NCI-H510A treated with DMSO at 0.1 percent for 48 hours (cell line): ENCODE measurements at places on chromosomes 7 and 10.

- DNase-seq, result no peak
These were observed 49.9 kb downstream of the COA1 start for GRCh38 chr7:43679210-43680068.

DNA sequence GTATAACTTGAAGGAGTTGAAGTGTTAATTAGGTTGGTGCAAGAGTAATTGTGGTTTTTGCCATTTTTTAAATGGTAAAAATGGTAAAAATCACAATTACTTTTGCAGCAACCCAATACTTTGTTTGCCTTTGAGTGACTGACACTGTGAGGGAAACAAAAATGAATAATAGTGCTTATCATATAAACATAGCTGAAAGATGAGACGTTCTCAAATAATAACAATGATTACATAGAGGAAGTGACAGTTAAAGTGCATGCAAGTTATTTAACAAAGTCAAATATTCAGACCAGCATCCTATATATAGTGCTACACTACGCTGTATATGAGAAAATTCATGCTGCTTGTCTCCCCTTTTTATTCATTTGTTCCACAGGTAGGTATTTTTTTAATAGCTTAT lies 4.7 kb upstream of the HBP1 start:
- no peak for DNase-seq

- no peak for DNase-seq
These were observed 3.4 kb upstream of the ITGB1 start for GRCh38 chr10:32961343-32961894.

DNA sequence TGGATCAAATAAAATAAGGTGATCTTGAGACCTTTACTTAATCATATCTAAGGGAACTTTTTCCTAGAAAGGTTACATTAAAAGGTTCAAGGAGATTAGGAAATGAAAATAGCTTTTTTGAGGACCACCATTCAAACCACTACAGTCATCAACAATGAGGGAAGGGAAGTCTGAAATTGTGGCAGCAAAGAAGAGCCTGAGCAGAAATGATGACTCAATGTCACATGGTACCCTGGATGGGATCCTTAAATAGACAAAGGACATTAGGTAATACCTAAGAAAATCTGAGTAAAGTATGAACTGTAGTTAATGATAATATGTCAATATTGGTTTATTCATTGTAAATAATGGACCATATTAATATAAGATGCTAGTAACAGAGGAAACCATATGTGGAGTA lies 236.0 kb downstream of the SEMA3D start:
- no peak for DNase-seq

DNA sequence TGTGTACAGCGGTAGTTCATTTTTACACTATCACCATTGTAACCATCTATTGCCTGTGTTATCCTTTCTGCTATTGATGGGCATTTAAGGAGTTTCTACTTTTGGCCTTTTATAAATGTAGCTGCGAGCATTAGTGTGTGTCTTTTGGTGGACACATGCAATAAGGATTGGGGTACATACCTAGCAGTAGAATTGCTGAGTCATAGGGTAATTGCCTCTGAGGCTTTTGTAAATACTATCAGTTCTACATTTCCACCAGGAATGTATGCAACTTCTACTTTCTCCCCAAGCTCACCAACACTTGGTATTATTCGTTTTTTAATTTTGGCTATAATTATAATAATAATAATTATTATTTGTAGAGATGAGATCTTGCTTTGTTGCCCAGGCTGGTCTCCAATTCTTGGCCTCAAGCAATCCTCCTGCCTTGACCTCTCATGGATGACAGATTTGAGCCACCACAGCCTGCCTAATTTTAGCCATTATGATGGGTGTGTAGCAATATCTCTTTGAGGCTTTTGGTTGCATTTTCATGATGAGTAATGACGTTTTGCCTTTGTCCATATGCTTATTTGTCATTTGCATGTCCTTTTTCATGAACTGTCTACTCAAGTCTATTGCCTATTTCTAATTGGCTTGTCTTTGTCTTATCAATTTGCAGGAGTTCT lies 277.0 kb downstream of the ACTR3B start:
- DNase-seq, result no peak

DNA sequence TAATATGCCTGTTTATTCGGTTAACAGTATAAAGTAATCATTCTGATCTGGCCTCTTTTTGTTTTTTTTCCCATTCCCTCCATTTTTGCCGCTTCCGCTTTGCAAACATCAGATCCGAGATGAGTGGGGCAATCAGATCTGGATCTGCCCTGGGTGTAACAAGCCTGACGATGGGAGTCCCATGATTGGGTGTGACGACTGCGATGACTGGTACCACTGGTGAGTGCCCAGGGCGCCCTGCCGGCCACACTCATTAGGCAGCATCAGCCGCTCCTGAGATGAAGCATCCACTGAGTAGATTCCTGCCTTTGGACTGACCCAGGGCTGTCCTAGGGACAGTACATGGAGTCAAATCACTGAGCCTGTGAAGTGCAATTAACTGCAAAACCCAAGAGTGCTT lies 40.9 kb upstream of the GATA3 start:
- no peak for DNase-seq

DNA sequence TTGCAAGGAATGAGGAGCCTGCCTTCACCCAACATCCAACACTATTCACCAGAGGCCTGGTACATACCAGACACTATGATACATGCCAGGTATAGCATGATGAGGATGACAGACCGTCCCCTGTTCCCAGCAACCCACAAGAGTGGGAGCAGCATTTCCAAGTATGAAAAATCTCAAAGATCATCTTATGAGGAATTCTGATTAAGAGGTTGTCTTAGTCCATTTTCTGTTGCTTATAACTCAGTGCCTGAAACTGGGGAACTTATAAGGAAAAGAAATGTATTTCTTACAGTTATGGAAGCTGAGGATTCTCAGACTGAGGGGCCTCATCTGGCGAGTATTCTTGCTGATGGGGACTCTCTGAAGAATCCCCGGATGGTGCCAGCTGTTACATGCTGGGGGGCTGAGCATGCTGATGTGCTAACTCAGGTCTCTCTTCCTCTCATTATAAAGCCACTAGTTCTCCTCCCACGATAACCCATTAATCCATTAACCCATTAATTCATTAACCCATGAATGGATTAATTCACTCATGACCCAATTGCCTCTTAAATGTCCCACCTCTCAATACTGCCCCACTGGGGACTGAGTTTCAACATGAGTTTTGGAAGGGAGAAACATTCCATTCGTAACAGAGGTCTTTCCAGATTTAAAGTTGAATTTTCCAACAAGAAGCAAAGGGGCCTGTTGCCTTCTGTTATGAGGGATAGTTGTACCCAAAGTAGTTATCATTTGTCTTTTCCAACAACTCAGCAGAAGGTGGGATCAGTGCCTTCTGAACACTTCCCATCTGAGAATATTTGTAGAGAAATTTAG lies 173.9 kb downstream of the HERPUD2 start:
- no peak for DNase-seq

DNA sequence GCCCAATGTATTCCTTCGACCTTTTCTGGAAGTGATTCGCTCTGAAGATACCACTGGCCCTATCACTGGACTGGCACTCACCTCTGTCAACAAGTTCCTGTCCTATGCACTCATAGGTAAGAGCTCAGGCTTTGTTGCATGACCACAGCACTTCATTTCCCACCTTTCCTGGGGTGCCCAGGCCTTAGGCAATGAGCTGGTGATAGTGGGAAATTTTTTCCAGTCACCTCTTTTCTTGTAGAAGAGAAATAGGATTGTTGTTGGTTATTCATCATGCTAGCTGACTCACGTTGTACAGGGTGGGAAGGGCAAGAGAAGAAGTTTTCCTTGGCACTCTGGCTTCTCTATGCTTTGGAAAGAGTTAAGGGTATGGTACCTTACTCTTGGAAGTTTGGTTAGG lies 51.4 kb upstream of the NFKB2 start:
- no peak for DNase-seq

DNA sequence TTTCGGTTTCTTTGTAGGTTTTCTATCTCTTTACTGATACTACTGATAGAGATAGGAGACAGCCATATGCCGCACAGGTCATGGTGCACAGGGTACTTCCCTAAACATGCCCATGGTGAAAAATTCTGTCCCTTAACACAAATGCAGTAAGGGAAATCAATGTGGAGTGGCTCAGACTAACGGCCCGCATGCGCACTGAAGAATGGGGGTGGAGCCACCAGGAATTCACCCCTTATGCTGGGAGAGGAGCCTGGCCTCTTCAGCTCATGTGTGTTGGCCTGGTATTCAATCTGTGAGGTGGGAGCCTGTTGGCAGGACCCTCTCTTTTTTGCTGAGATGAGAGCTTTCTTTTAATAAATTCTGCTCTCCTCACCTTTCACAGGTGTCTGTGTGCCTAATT lies 8.4 kb upstream of the URGCP start:
- no peak for DNase-seq

DNA sequence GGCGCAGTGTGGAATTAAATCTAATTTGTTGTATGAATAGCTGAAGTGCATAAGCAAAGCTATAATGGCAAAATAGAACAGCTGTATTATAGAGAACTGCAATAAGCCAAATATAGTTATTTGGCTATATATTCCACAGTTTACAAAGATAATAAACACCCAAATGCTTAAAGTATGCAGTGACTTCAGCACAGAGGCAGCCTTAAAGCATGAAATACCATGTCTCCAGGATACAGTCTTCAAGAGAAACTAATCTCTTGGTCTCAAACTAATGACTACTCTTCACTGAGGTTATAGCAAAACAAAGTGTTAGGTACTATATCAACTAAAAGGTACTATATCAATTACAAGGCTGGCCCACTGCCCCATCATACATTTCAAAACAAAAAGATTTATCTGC lies 48.0 kb downstream of the NT5C2 start:
- no peak for DNase-seq

DNA sequence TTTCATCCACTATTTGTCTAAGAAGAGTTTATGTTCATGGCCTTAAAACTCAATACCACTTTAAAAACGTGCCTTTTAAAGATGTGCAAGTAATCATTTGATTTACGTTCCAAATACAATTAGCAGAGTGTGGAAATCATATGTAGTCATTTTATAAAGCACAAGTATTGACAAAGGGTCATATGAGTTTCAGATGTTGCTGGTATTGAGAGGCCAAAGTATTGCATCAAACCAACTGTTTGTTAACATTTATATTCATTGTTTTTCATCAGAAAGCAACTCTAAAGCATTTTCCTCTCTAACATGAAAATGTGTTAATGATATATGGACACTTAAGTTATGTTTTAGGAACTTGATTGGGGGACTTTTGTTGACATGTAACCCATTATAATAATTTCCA lies 11.5 kb upstream of the TSGA13 start:
- DNase-seq, result no peak

- no peak for DNase-seq
These were observed 152.6 kb downstream of the BMPER start for GRCh38 chr7:34057956-34058355.

GRCh38 chr7:30244340-30244739 lies 40.1 kb upstream of the ZNRF2 start:
- DNase-seq, result no peak

DNA sequence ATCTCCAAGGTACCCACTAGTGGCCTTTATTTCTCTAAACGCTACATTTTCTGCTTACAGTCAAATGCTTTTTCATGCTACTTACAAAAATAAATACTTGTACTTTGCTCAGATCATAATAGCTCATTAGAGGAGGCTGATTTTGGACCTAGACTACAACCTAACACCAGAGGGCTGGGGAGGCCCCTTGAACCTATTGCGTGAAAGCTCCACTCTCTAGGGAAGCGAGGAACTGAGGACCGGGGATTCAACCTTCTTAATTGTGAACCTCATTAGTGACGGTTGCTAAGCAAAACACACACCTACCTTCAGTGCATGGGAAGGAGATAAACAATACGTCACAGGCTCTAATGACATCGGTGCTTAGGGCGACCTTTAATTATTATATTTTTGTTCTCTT lies 92.1 kb downstream of the EBF3 start:
- DNase-seq, result no peak

DNA sequence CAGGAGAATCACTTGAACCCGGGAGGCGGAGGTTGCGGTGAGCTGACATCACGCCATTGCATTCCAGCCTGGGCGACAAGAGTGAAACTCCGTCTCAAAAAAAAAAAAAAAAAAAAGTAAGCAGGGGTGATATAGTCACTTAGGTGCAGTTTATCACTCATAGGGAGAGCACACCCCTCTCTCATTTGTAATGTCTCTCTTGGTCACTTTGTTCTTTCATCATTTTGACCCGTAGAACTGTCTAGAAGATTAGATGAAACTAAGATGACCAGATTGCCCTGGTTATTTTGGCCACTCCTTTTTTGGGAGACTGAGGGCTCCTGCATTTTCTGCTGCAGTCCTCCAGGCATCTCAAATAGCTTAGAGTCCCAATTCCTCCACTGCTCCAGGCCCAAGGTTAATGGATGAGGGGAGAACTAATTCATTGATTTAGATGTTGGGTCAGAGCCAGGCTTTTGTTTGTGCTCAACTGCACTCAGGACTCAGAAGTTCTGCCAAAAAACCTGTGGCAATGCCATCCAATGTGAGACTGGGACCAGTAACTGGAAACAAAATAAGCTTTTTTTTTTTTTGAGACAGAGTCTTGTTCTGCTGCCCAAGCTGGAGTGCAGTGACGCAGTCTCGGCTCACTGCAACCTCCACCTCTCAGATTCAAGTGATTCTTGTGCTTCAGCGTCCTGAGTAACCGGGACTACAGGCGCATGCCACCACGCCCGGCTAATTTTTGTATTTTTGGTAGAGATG lies 50.0 kb upstream of the CAMK1D start:
- no peak for DNase-seq

GRCh38 chr10:95745501-95745900 lies 10.5 kb upstream of the ENTPD1 start:
- no peak for DNase-seq

DNA sequence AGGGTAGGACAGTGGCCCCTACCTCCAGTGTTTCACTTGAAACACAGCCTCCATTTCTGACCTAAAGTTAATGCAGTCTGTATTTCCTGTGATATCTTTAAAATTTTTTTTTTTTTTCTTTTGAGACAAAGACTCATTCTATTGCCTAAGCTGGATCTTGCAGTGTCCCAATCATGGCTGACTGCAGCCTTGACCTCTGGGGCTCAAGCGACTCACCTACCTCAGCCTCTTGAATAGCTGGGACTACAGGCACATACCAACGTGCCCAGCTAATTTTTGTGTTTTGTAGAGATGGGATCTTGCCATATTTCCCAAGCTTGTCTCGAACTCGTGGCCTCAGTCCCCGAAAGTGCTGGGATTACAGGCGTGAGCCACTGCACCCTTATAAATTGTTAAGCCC lies 16.7 kb upstream of the MGAM2 start:
- no peak for DNase-seq

DNA sequence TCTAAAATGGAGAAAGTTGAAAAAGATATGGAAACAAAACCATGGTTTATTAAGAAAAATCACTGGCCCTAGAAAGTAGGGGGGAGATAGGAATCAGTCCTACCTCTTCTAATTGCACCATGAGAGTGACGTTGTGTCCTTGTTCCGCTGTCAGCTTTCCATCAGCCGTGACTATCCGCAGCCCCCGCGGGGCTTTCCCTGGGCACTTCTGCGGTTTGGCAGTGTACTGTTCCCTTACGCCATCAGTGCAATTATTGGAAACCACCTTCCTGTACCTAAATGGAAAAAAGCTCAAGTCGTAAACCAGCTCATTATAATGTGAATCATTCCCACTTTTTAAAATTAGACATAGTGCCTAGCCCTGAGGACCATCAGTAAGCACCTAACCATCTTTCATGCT lies 512.2 kb downstream of the SORCS1 start:
- DNase-seq, result no peak

GRCh38 chr7:42253316-42253715 lies 16.3 kb upstream of the GLI3 start:
- no peak for DNase-seq

- DNase-seq, result no peak
These were observed 29.5 kb upstream of the ARHGAP22 start for GRCh38 chr10:48634198-48634983.

- no peak for DNase-seq
These were observed 311.7 kb upstream of the BMPER start for GRCh38 chr7:33593611-33594010.

- DNase-seq, result no peak
These were observed 144.4 kb downstream of the CUX1 start for GRCh38 chr7:101961811-101962210.
